ENCODE measurements at places on chromosomes 7 and 10.

DNA sequence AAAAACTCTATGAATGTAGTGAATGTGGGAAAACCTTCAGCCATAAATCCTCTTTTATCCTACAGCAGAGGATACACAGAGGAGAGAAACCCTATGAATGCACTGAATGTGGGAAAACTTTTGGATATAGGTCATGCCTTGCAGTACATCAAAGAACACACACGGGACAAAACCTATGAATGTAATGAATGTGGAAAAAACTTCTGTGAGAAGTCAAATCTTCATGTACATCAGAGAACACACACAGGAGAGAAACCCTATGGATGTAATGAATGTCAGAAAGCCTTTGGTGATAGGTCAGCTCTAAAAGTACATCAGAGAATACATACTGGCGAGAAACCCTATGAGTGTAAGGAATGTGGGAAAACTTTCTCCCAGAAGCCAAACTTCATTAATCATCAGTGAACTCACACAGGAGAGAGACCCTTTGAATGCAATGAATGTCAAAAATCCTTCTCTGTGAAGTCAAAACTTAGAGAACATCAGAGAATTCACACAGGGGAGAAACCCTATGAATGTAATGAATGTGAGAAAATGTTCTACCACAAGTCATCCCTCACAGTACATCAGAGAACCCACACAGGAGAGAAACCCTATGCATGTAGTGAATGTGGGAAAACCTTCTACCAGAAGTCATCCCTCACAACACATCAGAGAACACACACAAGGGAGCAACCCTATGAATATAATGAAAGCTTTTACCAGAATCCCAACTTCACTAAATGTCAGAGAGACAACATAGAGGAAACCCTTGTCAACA, 45.6 kb downstream of the ZNF487 start:
- no peak for DNase-seq

GRCh38 chr7:87404674-87405073, 59.2 kb downstream of the CROT start:
- no peak for DNase-seq

DNA sequence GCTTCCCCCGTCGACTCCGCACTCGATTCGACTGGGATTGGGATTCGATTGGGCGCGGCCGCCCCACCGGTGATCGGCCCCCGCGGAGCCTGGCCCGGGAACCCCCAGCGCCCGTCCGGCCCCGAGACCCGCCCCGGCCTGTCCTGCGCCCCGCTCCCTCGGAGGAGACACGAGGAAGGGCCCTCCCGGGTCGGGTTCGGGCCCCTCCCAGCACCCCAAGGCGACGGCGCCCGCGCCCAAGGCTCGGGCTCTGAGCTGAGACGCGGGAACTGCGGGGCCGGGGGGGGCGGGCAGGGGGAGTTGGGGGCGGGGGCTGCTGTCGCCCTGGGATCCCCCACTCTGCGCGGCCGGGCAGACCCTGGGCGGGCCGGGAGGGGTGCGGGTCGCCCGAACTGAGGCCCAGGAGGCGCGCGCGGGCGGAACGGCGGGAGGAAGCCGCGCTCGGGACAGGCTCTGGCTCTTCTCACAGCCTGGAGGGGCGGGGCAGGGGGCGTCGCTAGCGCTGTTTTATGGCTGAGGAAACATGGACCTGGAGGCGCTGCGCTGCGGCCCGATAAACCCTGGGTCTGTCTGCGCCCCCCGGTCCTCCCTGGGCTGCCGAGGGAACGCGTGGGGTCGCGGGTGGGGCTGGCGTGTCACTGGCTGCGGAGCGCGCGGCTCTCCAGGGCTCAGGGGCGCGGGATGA, 1.7 kb upstream of the NKX6-2 start:
- no peak for DNase-seq

- DNase-seq, result no peak
These were observed 24.0 kb upstream of the HABP2 start for GRCh38 chr10:113528876-113529275.

GRCh38 chr7:99531354-99531765, 20.6 kb downstream of the FAM200A start:
- DNase-seq, result no peak

GRCh38 chr7:158650821-158651225, 53.8 kb downstream of the NCAPG2 start:
- DNase-seq, result no peak

DNA sequence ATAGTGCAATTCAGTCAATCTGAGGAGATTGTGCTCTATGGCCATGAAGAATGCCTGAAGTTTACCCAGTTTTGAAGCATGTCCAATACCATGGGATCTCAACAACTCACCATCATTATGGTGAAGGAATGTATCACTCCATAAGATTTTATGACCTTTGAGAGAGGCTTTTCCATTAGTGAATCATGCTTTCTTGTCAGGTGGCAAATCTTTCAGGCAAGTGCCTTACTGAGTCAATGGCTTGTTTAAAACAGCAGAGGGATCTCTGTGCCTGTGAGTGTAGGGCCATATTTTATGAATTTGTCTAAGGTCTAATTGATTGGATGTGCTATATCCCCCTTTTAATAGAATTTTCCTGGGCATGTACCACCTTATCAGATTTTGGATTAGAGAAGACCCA, 131.5 kb downstream of the CCDC7 start:
- DNase-seq, result no peak

DNA sequence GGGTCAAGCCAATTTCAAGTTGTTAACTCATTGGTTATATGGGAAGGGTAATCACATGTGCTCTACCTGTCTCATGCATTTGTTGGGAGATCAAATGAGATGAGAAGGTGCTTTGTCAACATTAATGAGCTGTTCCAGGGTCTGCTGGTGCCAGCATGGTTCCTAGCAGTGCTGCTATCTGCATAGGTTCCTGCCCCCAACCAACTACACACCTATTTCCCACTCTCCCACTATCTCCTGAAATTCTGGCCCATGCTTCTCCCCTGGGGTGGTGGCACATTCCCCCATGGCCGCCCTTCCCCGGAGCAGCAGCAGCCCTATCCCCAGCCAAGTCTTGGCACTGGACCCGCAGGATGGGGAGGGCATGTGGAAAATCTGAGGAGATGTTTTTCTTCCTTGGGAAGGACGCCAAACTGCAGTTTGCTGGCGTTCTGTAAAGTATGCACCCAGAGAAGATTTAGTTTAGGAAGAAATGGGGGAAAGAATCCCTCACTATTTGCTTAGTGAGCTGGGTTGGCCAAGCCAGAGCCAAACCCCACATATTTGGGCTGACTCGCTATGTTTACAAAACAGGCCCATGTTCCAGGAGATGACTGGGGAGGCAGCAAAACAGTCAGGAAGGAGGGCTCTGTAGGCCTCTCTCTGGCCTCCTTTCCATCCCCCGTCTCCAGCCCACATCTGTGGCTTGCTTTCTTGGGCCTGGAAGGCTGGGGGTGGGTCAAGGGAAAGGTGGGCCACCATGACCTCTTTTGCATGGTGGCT, 42.5 kb downstream of the PPP1R3C start:
- no peak for DNase-seq

DNA sequence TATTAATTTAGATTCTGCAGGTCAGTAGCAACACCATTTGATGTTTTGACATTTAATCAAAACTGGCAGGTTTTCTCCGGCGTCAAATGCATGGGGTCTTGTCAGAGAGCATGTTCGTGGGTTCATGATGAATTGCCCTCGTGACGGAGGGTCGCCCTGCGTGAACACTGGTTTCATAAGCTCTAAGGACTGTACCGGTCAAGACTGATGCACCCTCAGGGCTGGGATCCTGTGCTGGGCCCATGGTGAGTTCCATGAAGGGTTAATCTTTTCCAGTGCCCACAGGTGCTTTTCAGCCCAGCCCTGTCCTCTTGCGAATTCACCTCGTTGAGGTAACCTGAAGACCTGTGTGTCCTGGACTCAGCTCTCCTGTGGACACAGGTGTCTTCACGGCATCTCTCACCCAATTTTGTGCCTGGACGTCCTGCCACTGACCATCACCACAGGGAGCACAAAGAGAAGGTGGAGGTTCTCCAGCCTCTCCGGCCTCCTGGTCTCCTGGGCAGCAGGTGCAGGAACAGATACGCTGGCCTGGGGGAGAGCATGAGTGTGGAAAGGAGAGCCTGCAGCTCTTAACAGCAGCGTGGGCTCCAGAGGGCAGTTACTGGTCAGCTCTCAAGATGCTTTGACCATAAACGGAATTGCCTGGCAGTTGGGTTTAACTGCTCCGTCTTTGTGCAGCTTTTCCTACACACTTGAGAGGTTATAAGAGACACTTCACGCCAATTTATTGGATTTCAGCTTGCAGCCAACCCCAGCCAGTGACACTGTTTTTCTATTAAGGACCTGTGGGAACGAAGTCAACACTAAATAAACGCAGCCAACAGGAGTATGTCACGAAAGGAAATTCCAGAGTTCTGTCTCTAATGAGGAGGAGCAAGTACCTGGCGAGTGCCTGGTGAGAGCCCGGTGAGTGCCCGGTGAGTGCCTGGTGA, 37.4 kb upstream of the CFAP46 start:
- no peak for DNase-seq

DNA sequence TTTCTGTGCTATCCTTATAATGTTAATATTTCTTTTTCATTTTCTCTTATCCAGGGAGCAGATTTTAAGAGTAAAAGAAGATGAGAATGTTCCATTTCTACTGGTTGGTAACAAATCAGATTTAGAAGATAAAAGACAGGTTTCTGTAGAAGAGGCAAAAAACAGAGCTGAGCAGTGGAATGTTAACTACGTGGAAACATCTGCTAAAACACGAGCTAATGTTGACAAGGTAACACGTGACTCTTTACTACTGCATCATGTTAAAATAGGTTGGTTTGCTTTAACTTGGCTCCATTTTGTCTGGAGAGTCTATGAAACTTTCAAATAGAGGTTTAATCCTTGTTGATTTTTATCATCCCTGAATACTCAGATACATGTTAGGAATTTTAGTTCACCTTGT, 73.3 kb downstream of the RALA start:
- no peak for DNase-seq

DNA sequence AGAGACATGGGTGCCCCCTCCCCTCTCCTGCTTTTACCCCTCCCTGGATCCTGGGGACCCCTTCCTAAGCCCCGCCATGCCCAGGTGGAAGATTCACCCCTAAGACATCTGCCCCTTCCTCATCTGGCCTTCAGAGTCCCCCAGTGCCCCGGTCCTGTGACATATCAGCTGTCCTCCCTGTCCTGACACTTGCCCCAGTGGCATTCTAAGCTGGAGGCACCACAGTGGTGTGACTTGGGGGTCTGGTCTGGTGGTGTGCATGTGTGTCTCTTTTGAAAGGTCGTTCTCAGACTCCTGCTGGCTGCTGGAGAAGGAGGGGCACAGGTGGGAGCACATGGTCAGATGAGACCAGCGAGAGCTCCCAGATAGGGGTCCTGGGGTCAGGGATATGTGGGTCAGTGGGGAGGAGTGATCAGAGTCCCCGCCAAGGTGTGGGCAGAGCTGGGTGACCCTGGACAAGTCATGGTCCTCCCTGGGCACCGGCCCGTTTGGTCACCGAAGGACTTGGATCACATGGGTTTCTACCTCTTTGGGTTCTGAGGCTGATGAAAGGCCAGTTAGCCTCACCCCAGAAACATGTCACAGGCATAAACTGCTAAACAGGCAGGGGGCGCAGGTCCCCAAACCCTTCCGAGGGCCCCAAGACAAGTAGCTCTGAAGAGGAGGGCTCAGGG, 645 bp upstream of the TFR2 start:
- DNase-seq, result no peak

DNA sequence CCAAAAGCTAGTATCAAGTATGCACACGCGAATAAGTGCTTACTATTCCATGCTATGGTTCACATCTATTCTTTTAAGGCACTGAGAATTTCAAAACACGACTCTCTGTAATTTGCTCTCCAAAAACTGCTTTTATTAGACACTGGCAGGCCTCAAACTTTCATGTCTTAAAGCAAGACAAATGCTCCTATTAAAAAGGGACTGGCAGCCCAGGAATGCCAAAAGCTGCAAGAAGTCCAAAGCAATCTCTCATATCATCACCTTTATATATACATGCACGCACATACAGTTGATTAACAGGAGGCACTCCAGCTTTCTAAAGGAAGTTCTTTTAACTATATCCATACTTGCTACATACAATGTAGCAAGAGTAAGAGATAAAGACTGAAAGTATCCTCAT, 34.8 kb downstream of the UBE2H start:
- no peak for DNase-seq

DNA sequence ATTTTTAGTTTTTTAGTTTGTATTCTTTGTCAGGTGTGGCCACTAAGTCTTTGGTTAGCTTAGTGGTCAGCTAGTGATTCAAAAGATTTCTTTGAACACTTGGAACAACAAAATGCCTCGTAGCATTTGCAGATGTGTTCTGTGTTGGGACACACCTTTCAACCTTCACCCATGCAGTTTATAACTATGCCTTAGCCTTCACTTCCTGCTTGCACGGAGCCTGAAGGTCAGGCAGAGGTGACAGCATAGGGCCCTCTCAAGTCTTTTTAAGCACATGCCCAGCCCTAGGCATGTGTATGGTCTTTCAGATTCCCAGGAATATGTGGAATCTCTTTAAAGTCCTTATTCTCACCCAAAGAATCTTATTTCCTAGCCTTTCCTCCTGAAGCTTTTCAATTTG, 17.6 kb downstream of the PLAC9 start:
- no peak for DNase-seq

- DNase-seq, result peak; percentile 47
These were observed 41.9 kb downstream of the PIP4K2A start for GRCh38 chr10:22672319-22673090.

DNA sequence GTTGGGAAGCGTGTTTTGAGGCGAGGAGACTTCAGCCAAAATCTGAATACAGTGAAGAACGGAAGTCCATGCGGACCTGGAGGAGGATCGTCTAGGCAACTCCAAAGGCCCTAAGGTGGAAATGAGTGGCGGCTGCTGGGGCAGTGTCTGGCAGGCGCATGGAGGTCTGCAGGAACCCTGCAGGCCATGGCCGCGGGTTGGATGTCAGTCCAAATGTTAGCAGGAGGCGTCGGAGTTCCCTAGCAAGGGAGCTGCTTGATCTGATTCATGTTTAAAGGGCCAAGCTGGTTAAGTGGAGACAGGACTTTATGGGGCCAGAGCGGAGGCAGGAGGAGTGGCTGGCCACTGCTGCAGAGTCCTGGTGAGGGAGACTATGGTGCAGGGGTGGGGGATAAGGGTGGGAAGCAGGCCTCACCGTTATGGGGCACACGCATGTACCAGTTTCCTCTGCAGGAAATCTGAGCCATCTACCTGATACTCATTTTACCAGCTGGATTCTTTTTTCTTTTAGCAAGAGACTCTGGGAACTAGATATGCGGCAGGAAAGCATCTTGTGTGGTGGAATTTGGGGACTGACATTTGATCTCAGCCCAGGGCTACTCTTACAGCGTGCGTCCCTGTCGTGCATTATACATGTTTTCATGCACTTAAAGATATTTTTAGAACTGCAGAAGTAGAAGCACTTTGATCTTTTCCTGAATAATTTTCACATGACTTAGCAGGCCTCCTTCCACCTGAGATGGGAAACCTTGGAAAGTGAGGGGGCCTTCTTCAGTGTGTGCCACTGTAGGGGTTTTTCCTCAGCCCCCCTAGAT, 6.6 kb upstream of the REPIN1 start:
- no peak for DNase-seq

- DNase-seq, result no peak
These were observed 16.1 kb upstream of the SLC18A3 start for GRCh38 chr10:49593998-49594397.

- DNase-seq, result no peak
These were observed 21.9 kb downstream of the ADCYAP1R1 start for GRCh38 chr7:31074120-31074383.

Measured in HAP-1 (cell line).